ENCODE measurements at places on chromosomes 4 and X.

DNA sequence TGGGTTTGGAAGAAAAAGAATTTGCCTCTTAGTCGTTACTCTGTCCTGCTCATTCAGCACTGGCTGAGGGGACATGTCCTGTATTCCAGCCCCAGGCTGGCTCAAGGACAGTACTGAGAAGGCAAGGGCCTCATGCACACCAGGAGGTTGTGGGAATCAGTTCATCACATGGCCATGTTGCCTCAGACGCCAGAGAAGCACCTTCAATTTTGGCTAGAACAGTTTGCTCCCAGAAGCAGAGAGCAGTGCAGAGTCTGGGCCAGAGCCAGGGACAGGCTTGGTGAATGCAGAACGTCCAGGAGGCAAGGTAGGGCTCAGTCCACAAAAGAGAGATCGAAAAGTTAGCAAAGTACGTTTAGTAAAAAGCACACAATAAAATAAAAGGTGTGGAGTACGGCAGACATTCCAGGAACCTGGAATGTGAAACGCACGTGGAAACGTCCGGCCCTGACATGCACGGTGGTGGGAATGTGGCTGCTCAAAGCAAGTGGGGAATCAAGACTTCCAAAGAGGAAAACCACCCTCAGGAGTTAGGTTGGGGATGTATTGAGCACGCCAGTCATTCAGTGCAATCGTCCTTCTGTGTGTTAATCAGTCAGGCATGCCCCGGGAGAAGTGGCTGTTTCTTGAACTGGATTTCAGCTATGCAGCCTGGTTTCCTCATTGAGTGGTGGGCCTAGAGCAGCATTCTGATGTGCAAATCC lies 1.2 kb upstream of the SLC2A9 start:
- no peak for DNase-seq

DNA sequence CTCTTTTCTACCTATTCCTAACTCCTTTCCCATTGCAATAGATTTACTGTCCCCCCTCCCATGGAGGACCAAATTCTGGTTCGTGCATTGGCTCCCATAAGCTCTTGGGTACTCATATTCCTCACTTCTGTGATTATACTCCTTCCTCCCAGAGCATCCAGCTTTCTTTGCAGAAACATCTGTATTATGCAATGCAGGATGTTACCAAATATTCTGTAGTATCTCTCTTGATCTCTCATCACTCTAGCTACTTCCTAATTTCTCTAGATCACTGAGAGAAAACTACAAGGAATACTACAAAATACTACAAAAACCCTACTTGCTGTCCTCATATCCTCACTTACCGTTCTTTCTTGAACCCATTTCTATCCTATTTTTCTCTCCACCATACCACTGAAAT lies 395.9 kb upstream of the HS3ST1 start:
- DNase-seq: no peak

- DNase-seq: no peak
Measured at GRCh38 chr4:76691807-76692582, 205.9 kb downstream of the SOWAHB start.

- DNase-seq: peak; percentile 2
Measured at GRCh38 chrX:39149761-39150160, 348.5 kb downstream of the MID1IP1 start.

- no peak for DNase-seq
Measured at GRCh38 chr4:146255463-146255862, 41.1 kb downstream of the REELD1 start.

- DNase-seq: no peak
Measured at GRCh38 chr4:157372154-157372553, 151.6 kb downstream of the GRIA2 start.

GRCh38 chr4:8724436-8725070 lies 132.0 kb downstream of the CPZ start:
- no peak for DNase-seq

- peak; percentile 2 for DNase-seq
Measured at GRCh38 chr4:78953769-78954666, 14.8 kb upstream of the PAQR3 start.

DNA sequence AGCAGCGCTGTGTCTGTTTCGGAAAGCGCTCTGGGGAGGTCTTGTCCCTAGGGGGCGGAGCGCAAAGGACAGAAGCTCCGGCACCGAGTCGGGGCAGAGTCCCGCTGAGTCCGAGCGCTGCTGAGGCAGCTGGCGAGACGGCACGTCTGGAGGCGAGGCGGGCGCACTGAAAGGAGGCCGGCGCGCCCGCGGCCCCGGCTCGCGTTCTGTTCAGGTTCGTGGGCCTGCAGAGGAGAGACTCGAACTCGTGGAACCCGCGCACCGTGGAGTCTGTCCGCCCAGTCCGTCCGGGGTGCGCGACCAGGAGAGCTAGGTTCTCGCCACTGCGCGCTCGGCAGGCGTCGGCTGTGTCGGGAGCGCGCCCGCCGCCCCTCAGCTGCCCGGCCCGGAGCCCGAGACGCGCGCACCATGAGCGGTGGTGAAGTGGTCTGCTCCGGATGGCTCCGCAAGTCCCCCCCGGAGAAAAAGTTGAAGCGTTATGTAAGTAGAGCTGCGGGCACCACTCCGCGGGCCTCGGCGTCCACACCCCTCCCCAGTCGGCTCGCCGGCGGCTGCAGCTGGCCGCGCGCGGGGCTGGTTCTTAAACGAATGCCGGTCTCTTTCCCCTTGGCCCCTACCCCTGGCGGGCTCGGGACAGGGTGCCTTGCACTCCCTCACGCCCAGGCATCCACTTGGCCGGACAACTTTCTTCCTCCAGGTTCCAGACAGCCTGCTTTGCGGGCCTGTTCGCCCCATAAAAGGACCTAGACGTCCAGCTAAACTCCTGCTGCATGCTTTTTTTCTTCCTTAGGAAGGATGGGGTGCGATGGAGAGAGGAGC lies at the start of gene GAB1:
Gene GAB1 (plus strand): TSS at position 96 of the 819 bp plus-strand sequence. CDS start 313 bp downstream, at position 409.
- DNase-seq: peak; percentile 8

DNA sequence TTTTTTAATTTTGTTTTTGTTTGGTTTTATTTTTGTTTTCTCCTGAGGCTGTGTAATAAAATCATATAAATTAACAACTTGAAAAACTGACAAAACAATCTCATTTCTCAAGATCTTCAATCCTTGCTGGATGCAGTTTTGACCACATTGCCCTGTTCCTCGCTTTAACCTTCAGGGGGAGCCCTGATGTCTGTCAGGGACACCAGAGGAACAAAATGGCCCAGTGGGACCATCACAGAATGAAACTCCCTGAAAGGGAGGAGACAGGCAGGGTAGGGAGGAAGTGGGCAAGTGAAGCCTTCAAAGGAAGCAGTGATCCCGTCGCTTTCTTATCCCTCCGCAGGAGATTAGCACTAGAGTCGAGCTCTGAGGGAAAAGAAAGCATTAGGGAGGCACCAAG lies 274.9 kb upstream of the LDB2 start:
- DNase-seq: no peak

GRCh38 chr4:169158861-169159260 lies 111.9 kb downstream of the SH3RF1 start:
- DNase-seq: no peak

- no peak for DNase-seq
Measured at GRCh38 chr4:142353149-142353738, 492.9 kb downstream of the INPP4B start.

- no peak for DNase-seq
Measured at GRCh38 chr4:135598151-135598550, 1396.6 kb upstream of the PABPC4L start.

- no peak for DNase-seq
Measured at GRCh38 chr4:137454767-137455166, 77.5 kb downstream of the PCDH18 start.

DNA sequence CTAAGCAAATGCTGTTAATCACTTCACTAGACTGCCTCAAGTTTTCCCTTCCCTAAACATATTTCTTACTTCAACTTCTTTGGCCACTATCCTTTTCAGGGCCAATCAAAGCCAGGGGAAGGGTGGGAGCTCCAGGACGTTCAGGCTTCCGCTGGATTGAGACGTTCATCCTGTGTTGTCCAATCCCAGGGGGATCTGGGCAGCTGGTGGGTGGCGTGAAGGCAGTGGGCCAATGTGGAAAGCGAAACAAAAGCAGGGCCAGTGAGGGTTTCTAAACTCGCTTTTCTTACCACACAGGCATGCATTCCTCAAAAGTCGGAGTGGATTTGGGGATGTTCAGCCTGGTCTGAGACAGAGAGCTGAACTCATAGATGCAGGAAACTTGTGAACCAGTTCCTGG lies 7.6 kb downstream of the CXCL13 start:
- no peak for DNase-seq

DNA sequence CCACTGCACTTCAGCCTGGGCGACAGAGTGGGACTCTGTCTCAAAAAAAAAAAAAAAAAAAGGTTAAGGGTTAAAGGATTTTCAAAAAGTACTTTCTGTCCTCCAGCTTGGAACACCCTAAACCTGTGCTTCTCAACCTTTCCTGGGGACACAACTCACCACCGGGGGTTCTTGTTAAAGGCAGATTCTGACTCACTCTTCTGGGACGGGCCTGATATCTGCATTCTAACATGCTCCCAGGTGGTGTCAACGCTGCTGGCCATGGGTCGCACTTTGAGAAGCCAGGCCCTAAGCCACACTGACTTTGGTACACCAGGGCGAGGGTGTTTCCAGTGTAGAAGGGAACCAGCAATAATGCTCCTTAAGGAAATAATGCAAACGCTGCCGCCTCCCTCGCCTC lies 46.1 kb downstream of the AFAP1 start:
- DNase-seq: no peak

DNA sequence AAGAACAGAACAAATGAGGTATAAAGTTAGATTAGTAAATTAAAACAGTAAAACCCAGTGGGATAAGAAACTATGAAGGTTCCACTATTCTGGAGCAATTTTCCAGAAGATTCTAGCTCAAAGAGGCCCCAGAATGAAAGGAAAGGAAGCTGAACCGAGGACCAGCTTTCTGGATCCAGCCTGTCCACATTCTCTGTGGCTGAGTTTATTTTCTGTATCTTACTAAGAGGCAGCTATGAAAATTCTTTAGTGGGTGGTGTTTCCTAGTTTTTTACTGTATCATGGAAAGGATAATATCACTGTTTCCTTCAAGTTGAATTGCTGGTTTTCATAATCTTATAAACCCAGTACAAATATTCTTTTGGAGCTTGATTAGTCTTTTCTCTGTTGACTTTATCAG lies 11.8 kb downstream of the DAPP1 start:
- DNase-seq: no peak

- no peak for DNase-seq
Measured at GRCh38 chr4:153724606-153725005, 35.2 kb downstream of the RNF175 start.

GRCh38 chr4:114488301-114488982 lies 110.2 kb upstream of the UGT8 start:
- no peak for DNase-seq

- DNase-seq: no peak
Measured at GRCh38 chr4:185254434-185254833, 45.0 kb downstream of the SNX25 start.

DNA sequence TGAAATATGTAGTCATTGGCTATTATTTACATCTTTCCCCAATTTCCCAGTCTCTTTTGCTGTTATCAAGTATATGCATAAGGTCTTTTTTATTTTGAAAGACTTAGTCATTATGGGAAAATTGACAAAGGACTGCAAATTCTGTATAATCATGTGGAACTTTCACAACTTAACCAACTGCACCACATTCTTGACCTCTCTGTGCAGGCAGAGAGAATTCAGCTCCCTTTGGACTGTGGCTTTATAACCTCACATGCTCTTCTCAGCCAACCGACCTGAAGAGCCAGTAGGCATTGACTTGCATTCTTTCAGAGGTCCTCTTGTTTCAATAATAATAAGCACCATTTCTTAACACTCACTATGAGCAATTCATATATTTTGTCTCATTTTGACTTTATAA lies 66.9 kb downstream of the ANXA3 start:
- DNase-seq: no peak

- no peak for DNase-seq
Measured at GRCh38 chr4:71442336-71442735, 103.5 kb downstream of the SLC4A4 start.

- no peak for DNase-seq
Measured at GRCh38 chrX:12583543-12583942, 207.7 kb upstream of the PRPS2 start.

DNA sequence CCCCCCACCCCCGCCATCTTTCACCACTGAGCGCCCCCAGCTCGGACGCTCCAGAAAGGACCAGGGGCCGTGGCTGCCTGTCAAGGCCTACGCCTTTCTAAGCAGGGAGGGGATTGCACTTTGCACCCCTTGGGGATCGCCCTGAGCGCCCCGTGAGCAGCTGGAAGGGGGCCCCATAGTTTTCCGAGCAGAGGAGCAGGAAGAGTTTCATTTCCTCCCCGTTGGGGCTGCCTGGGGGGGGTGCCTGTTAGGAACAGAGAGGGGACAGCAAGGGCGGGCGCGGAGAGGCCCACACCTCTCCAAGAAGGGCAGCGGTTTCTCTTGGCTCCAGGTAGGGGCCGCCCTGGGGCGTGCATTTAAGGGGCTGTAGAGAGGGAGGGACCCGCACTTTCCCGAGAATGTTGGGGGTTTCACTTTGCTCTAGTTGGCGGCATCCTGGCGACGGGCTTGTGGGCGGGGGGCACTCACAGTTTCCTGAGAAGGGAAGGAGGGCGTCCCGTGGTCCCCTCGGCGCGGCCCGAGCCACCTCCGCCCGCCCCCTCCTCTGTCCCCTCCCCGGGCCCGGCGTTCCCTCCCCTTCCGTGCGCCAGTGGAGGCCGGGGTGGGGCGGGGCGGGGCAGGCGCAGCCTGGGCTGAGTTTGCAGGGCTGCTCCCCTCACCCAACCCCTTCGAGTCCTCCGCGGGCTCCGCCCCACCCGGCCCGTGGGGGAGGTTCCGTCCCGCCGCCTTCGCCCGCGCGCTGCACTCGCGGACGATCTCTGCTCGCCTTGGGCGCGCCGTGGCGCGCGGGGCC lies 82.3 kb upstream of the CD99 start:
- no peak for DNase-seq

- no peak for DNase-seq
Measured at GRCh38 chr4:140926672-140927071, 170.5 kb upstream of the TBC1D9 start.

- no peak for DNase-seq
Measured at GRCh38 chr4:153594210-153594609, 89.9 kb upstream of the TLR2 start.

GRCh38 chr4:182219411-182220056 lies 23.7 kb upstream of the TENM3 start:
- DNase-seq: no peak

DNA sequence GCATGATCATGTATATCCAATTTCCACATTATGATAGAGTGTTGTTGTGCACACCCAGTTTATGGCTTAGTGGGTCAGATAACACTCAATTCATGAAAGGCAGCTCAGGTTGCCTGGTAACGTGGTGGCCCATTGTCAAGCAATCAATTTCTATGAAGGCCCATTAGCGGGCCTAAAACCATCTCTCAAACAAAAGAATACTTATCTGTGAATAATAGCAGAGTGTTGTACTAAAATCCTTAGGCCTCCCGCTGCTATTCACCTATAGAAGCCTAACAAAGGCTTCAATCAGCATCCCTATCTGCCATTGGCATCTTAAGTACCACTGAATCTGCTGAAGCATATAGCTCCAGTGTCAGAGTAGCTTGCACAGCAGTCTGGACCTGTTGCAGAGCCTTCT lies 849.6 kb upstream of the POU3F4 start:
- DNase-seq: no peak

- DNase-seq: no peak
Measured at GRCh38 chr4:55499495-55499894, 47.2 kb downstream of the CLOCK start.

All from NCI-H187 (cell line).